HepG2 (cell line): ENCODE measurements at places on chromosomes 4 and X. TPM values are rescaled to one million over a fixed set of nuclear protein-coding genes. Genes with fewer than 3 reads are reported as not detected.

DNA sequence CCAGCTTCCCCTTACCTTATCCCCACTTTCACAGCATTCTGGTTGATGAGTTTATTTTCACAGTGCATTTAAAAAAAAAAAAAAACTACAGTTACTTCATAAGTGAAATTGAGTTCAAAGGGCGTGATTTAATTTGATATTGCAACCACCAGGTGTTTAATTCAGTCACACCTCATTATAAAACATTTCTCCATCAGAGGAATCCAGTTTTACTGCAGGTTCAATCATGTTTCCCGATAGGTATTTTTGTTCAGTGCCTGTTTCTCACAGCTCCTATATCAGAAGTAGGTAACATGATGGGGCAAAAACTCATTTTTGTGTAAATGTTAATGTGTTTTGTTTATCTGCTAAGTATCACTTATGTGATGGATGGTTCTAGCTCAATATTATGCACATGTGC, 102.3 kb upstream of the PCDH7 start:
- no peaks in the 10 kb centered on the region for H3K36me3 ChIP-seq
- no peaks in the 10 kb centered on the region for H3K4me1 ChIP-seq
- no peaks in the 10 kb centered on the region for H3K27me3 ChIP-seq
- H3K27ac ChIP-seq: no peak overlapping the region

DNA sequence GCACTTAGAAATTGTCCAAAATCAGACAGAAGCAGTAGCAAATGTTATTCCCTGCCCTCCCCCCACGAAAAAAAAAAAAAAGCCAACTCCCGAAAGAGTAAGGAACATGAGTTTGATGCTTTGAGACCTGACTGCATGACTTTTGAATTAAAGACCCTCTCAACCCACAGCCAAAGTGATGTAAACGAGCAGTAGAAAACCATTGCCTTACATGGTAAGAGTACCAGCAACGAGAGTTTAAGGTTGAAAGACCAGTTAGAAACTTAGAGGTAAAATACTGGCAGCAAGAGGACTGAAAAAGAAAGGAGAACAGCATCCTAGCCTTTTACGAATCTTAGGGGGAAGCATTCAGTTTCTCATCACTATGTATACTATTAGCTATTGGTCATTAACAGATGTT, 10.0 kb upstream of the ANXA10 start:
- H3K27me3 ChIP-seq: no peaks in the 10 kb centered on the region
- H3K27ac ChIP-seq: no peak overlapping the region
- DNase-seq: no peak
- H3K36me3 ChIP-seq: no peaks in the 10 kb centered on the region

- H3K27me3 ChIP-seq: no peaks in the 10 kb centered on the region
- no peaks in the 10 kb centered on the region for H3K36me3 ChIP-seq
- no peak overlapping the region for H3K27ac ChIP-seq
- H3K4me3 ChIP-seq: no peak overlapping the region
- DNase-seq: no peak
These were observed 18.2 kb downstream of the MRFAP1 start for GRCh38 chr4:6658597-6659075.

GRCh38 chr4:170476351-170476750, 386.6 kb upstream of the AADAT start:
- H3K4me3 ChIP-seq: no peak overlapping the region
- no peak for DNase-seq
- no peak overlapping the region for H3K27ac ChIP-seq

DNA sequence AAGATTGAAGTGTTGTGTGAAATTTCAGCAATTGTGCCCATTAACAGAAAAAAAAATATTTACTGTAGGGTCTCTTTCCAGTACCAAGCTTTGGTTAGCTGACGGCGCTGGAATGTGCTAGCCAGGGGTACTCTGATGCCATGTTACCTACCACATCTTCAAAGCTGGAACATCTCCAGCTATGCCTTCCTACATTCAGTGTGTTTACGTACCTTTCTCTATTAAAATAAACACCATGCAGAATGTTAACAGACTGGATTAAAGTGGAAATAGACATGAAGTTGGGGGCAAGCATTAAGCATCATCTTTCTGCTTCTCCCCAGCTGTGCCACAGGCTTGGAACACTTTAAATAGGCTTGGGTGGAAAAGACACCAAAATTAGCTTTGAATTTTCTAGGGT, 65.9 kb downstream of the USP38 start:
- H3K27ac ChIP-seq: no peak overlapping the region
- no peaks in the 10 kb centered on the region; the same call in 2 of the 3 replicates for H3K27me3 ChIP-seq
- no peak overlapping the region for H3K4me3 ChIP-seq
- no peaks in the 10 kb centered on the region for H3K4me1 ChIP-seq
- no peaks in the 10 kb centered on the region for H3K36me3 ChIP-seq

The SPACA5B gene
- not detected in 2 replicates for total RNA-seq

The DIPK2B gene
- total RNA-seq: not detected in 2 replicates
